Daoy (cell line): ENCODE measurements at places on chromosomes 1 and 21.

DNA sequence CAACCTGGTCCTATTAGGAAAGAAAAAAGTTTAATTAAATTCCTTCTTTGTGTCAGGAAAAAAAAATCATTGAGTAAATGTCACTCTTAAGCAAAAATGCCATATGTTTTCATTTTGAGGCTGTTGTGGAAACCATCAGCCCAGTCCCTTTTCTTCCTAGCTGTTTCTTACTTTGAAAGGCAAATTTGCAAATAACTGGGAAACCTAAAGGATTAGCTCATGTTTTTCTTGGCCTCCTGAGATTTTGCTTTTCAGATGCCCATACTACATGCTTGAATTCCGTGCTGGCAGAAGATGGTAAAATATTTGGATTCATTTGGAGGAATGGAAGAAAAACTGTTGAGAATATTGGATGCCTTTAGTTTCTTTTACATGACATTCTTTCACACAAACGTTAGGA is 182.1 kb upstream of the ADAMTS5 start:
- no peak for DNase-seq

DNA sequence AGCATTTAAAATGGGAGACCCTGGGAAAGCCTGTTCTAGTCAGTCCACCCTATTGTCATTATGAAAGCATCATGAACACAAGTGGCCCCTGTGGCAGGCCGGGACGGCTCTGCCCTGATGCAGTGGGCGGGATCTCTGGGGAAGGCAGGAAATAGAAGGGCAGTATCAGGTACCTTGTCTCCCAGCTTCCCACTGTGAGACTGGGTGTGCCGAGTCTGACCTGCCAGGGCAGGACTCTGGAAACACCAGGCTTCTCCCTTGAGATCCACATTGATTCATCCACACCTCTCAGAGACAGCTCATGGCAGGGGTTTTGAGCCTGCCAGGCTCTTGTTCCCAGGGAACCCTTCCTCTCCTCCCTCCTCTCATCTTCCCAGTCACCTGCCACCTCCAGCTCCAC is 24.5 kb upstream of the GNPAT start:
- DNase-seq = peak; percentile 13

DNA sequence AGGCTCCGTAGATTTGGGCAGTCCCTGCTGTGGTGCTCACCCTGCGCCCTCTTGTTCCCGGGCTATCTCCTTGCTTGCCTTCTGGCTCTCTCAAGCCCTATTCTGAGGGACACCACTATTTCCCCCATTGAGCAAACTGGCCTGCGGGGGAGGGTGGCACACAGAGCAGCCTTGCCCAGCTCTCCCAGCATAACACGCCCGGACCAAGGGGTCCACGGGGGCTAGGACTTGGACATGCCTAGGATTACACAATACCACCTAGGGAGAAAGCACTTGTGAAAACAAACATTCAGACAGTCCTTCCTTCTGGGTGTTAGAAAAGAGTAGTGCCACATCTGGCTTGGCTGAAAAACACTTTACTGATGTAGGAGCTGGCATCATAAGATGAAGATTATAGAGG is 7.4 kb downstream of the TADA1 start:
- no peak for DNase-seq

DNA sequence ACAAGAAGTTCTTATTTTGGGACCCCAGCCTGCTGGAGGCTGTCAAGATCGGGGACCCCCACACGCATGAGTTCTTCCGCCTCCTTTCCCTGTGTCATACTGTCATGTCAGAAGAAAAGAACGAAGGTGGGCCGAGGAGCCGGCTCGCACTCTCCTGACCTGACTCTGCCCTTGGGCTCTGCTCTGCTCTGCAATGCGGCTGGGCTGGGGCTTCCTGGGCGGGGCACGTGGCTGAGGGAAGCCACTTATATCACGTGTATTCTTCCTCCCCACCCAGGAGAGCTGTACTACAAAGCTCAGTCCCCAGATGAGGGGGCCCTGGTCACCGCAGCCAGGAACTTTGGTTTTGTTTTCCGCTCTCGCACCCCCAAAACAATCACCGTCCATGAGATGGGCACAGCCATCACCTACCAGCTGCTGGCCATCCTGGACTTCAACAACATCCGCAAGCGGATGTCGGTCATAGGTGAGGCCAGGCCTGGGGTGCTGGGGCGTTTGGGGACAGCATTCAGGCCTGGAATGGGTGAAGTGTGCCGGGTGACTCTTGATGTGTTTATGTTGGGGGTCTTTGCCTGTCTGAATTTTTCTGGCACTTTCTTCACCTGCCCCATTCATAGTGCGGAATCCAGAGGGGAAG is 17.6 kb downstream of the ATP8B2 start:
- DNase-seq = no peak

GRCh38 chr1:221039616-221040015 is 160.4 kb downstream of the HLX start:
- peak; percentile 8 for DNase-seq

DNA sequence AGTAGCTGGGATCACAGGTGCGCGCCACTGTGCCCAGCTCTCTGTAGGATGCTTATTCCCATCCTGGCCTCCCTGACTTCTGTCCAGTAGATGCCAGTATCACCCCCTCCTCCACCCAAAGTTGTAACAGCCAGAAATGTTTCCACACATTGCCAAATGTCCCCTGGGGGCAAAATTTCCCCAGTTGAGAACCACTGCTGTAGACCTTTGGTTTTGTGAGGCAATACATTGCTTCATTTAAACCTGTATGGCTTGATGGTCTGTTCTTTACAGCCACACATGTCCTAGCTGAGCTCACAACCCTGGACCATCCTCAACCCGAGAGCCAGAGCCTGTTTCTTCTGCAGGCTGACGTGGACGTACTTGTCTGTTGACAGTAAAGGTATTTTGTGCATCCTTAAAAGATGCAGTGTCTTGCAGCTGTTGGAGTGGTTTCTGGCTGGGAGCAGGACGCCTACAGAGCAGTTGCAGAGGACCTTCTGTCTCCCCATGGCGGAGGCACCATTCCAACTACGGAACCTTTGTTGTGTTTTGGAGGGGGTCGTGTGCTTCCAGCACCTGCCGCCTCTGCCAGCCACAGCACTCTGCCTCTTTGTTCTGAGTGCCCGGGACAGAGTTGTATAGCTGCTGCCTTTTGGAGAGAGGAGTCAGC is 26.6 kb downstream of the DOP1B start:
- no peak for DNase-seq

DNA sequence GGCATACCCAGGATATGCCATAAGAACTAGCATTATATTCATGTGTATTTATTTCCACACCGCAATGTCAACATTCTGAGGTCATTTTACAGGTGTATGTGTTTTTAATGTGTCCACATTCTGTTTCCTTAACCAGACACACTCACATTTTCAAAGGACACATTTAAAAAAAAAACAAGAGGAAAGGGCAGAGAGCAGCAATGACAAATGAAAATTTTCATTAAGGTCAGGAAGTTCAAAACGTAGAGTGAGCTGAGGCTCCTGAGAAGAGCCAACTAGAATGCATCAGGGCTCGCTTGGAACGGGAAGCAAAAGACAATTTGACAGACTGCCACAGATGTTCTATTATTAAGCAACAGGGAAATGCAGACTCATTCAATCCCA is 4.8 kb upstream of the GNPAT start:
- no peak for DNase-seq

DNA sequence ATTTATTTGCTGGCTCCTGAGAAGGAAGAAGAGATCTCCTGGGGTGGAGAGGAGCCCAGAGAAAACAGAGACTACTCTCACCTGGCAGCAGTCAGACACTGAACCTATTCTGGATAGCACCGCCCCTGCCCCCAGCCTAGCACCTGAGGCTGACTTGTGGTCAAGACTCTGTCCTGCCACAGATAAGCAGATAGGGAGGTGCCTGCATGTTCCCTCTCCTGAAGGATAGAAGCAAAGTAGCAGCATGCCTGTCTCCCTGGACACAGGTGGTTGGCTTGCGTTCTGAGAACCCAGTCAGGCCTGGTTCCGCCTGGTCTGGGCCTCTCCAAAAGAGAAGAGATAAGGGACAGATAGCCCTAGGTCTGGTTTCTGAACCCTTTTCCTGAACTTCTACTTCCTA is 1.3 kb upstream of the EFNA3 start:
- no peak for DNase-seq

- no peak for DNase-seq
Measured at GRCh38 chr1:203475012-203475981, at the start of gene PRELP. Gene PRELP (plus strand): TSS chr1:203475806. CDS start chr1:203483185, 7,379 bp downstream.

GRCh38 chr1:228071839-228072657 is 10.5 kb upstream of the ARF1 start:
- no peak for DNase-seq

GRCh38 chr1:230359992-230360668 is 66.0 kb downstream of the PGBD5 start:
- DNase-seq = no peak

DNA sequence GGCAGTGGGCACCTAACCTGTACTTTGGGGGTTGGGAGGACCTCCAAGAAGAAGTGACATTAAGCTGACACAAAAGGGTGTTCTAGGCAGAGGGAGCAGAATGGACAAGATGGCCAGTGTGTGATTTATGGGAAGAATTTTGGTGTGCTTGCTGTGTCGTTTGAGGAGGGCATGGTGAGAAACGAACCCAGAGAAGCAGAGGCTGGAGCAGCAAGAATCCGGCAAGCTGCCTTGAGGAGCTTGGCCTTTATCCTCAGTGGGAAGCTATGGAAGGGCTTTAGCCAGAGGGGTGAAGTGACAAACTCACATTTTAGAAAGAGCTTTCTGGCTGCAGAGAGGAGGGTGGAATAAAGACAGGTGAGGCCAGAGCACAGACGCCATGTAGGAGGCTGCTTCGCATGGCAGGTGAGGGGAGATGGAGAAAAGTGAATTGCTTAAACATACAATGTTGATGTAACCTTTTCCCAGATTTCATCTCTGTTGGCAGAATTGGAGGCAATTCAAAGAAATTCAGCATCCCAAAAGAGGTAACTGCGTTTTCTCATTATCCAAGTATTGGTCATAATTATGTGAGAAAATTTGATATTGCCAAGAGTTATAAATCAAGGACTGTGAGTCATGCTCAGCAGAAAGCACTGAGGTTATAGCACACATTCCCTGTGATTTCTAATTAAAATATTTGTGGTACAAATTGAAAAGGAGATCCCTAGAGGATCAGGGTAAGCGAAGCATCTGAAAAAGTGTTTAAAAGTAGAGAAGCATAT is 26.5 kb downstream of the TRIM45 start:
- DNase-seq = peak; percentile 79

DNA sequence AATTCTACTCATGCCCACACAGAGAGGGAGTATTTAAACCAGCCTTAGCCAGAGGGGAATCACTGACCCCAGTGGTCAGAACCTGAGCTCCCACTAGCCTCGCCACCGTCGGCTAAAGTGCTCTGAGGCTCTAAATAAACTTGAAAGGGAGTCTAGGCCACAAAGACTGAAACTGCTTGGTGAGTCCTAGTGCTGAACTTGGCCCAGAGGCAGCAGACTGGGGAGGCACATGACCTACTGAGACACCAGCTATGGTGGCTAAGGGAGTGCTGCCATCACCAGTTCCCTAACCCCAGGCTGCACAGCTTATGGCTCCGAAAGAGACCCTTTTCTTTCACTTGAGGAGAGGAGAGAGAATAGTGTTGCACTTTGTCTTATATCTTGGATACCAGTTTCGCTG is 1542.8 kb downstream of the KCNT2 start:
- no peak for DNase-seq

- no peak for DNase-seq
Measured at GRCh38 chr1:228108742-228109072, 392 bp downstream of the MRPL55 start.

GRCh38 chr21:46080171-46081021 is 17.5 kb upstream of the COL6A2 start:
- DNase-seq = peak; percentile 20

GRCh38 chr1:116019653-116020253 is 43.4 kb downstream of the SLC22A15 start:
- DNase-seq = no peak

GRCh38 chr1:204465546-204466415 is 28.8 kb downstream of the PIK3C2B start:
- DNase-seq = no peak
